Glomerular endothelial cell (primary cell): ENCODE measurements at places on chromosomes 5 and 9. TPM values are rescaled to one million over a fixed set of nuclear protein-coding genes. Genes with fewer than 3 reads are reported as not detected.

The ZFP37 gene
- 0.64 and 1.1 TPM in 2 replicates for total RNA-seq

The CAVIN4 gene
- total RNA-seq: 3.3 and 4.1 TPM in 2 replicates

DNA sequence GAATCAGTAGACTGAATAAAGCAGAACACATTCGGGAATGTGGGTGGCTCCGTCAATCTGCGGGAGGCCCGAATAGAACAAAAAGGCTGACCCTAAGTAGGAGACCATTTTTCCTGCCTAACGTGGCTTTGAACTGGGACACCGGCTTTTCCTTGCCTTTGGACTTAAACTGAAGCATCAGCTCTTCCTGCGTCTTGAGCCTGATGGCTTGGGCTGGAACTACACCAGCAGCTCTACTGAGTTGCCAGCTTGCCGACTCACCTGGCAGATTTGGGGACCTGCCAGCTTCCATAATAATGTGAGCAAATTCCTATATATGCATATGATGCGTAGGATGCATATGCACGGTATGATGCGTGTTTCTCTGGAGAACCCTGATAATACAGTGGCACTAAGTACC, 111.3 kb downstream of the DAPK1 start:
- no peak for DNase-seq

DNA sequence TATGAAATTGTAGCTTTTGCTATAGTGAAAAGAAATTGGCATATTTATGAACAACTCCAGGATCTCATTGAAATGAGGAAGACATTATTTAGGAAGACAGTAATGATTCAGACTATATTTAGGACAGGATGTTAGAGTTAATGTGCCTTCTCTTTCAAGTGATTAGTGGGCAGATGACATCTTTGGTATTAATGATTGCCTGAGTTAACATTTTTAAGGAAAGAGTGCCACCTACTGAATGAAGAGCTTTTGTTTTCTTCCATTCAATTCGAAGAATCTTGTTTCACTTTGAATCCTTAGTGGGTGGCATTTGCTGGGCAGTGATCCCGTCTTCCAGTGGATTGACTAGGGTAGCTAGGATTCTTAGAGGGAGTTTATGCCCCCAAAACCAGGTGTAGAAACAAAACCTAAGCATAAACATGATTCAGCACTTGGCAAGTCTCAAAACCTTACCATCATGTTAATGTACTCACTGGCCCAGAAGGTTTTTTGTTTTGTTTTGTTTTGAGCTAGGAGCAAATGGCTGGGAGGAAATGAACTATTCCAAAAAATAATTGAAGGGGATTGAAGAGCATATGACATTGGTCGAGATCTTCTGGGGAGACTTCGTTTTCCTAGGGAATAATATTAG, 23.2 kb downstream of the MAP3K1 start:
- no peak for DNase-seq

DNA sequence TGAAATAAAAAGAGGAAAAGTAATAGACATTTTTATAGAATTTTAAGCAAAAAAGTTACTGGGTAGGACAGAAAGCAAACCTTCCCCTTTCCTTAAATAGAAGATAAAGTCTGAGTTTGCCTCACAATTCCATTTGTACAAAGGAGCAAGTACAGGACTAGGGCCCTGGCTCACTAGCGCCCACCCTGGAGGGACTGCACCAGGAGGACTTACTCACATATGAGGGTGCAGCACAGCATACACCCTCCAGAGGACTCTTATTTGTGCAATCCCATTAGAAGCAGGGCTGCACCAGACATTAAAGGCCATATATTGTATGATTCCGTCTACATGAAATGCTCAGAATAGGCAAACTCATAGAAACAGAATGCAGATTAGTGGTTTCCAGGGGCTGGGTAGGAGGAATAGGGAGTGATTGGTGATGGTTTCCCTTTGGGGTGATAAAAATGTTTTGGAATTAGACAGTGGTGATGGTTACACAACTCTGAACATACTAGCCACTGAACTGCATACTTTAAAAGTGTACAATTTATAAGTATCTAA, 4.5 kb downstream of the REEP5 start:
- DNase-seq: no peak

DNA sequence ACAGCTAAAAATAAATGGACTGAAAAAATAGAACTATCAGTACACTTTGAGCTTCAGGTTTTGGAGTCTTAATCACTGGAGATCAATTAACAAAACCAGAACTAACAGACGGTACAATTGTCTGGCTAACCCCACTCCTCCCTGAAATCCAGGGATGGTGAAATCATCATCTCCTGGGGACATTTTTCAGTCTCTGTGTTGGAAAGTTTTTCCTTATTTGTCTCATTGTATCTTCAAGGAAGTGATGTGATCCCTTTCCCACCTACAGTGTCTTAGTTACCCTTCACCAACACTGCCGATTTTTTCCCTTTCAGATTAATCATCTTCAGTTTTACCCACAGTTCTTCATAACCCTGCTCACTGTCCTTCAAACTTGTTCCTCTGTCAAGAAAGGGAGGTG, 81.9 kb downstream of the MAP1B start:
- no peak for DNase-seq

DNA sequence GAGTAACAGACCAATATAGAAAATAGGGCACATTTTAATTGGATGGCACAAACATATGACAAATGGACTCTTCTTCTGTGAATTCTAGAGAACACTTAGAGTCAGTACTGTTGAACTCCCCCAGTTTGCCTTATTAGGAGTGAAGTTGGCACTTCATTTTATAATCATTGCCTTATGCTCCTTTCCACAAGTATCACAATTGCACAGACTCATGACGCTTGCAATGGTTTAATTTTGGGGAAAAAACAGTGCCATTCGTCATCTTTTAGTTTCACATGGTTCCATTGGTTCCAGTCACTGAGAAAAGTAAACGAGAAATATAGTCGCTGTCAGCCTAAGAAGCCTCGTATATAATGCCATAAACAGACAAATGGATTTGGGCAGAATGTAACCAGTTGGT, 71.2 kb downstream of the LURAP1L start:
- DNase-seq: no peak

- DNase-seq: no peak
Measured at GRCh38 chr5:120682851-120683250, 218.8 kb downstream of the PRR16 start.

- DNase-seq: no peak
Measured at GRCh38 chr9:127137640-127138360, 15.4 kb upstream of the ANGPTL2 start.

DNA sequence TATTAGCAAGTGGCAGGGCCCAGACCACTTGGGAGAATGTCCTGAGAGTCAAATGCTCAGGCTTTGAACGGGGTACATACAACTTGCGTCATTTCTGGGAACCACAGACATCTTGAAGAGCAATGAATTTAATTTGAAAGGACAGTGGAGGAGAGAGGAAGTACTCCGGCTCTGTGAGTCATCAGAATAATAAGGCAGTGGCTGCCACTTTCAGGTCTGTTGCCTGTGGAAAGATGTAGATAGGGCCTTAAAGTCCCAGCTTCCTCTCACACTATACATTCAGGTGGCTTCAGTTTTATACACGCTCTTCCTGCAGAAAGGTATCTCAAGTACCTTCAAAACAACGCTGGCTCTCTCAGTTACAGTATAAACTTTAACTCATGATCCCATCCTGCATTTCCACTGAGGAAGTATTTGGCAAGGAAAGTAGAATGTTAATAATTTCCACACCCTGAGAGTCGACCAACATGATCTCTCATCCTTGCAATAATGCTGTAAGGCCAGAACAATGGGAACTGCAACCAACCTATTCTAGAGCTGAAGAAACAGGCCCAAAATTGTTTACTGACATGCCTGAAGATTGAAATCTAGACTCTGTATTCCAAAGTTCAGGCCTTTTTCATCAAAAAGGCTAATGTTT, 6.8 kb upstream of the PRUNE2 start:
- no peak for DNase-seq

GRCh38 chr9:107868186-107868585, 378.6 kb upstream of the KLF4 start:
- DNase-seq: no peak

DNA sequence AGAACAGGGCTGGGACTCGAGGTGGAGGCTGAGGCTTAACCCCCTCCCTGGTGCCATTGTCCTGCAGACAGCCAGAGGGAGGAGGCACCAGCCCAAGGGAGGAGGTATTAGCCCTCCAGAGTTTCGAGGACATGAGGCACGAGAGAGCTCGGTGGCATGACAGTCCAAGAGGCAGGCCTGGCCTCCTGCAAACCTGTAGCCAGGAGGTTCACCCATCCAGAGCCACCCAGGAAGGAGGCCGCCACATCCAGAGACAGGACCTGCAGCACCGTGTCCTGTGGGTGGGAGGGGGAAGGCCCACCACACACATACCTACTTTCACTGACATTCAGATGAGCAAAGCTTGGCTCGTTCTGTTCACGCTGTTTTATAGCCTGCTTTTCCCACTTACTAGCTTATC, 75.2 kb upstream of the ADAMTS2 start:
- no peak for DNase-seq

DNA sequence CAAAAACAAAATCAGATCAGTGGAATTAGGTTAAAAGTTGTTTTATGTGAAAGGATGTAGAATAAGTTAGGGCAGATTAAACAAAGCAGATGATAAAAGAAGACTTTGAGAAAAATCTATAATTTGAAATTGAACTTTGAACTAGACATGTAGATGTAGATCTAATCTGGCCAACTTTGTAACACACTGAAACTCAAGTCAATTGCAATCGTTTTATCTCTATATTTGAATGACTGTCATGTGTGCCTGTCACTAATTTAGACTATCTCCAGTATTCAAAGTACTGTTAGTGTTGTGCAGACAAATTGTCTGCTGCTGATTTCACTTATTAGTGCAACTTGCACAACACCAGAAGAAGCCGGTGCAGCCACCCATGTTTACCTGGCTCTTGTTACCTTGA, 39.8 kb downstream of the ACOT12 start:
- DNase-seq: no peak
